ENCODE measurements at places on chromosomes 16 and 17.

DNA sequence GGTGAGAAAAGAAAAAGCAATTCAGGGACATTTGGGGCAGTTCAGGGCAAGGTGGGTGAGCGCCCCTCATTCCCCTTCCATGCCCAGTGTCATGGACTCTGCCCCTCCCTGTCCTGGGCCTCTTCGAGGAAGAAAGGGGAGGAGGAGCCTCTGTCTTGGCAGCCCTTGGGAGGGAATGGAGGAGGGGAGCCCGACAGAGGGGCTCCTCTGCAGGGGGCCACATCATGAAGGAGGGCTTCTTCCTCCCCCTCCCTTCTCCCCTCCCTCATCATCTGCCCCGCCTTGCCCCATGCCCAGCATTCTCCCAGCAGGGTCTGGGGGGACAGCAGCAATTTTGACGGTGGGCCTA, 33.2 kb upstream of the TAC4 start:
- no peak for DNase-seq
- no peaks in the 10 kb centered on the region for H3K4me1 ChIP-seq
- no peaks in the 10 kb centered on the region for H3K36me3 ChIP-seq

DNA sequence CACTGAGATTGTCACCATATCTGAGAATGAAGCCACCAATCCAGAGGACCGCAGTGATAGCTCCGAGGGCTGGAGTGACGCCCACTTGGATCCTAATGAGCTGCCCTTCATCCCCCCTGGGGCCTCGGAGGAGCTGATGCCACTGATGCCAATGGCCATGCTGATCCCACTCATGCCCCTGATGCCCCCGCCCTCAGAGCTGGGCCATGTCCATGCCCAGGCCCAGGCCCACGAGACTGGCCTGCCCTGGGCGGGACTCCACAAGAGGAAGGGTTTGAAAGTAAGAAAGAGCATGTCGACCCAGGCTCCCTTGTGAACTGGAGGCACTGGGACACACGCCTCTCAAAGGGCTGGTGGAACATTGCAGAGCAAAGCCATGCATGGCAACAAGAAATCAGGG, 2.0 kb downstream of the SPPL2C start:
- no peak overlapping the region for H3K27ac ChIP-seq
- no peaks in the 10 kb centered on the region for H3K4me1 ChIP-seq
- DNase-seq, result peak; percentile 47
- no peaks in the 10 kb centered on the region for H3K27me3 ChIP-seq

DNA sequence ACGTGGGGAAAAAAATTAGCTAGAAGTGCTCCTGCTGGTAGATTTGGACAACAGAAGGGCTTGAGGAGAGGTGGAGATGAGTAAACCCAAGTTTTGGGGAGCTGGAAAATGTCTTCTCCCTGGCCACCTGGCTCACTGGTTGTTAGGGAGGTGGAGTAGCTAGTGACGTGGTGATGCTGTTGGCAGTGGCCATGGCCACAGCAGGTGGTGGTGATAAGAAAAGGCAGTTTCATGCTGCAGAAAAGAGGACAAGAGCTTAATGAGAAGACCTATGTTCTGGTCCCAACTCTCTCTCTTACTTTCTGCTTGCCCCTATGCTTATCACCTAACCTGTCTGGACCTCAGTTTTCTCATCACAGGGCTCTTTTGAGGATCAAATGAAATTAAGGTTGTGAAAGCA, 223.5 kb upstream of the N4BP1 start:
- no peak overlapping the region for H3K27ac ChIP-seq
- no peaks in the 10 kb centered on the region for H3K4me1 ChIP-seq
- no peaks in the 10 kb centered on the region for H3K27me3 ChIP-seq
- DNase-seq, result no peak
- H3K4me3 ChIP-seq, result no peak overlapping the region

DNA sequence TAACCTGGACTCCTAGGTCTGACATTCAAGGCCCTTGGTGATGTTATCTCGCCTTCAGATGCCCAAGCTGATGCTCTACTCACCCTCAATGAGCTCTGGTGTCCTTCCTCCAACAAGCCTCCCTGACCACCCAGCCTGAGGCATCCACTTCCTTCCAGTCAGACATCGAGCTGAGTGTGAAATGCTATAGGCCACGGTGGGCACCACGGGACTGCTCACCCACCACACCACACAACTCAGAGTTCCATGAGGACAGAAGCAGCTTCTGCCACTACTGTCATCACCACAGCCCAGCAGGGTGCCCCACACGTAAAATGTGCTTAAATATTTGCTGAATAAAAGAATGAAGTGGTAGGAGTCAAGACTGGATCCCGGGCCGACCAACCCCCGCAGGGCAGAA, 12.0 kb downstream of the CREBBP start:
- H3K27me3 ChIP-seq, result no peaks in the 10 kb centered on the region
- no peaks in the 10 kb centered on the region for H3K36me3 ChIP-seq
- H3K27ac ChIP-seq, result no peak overlapping the region

DNA sequence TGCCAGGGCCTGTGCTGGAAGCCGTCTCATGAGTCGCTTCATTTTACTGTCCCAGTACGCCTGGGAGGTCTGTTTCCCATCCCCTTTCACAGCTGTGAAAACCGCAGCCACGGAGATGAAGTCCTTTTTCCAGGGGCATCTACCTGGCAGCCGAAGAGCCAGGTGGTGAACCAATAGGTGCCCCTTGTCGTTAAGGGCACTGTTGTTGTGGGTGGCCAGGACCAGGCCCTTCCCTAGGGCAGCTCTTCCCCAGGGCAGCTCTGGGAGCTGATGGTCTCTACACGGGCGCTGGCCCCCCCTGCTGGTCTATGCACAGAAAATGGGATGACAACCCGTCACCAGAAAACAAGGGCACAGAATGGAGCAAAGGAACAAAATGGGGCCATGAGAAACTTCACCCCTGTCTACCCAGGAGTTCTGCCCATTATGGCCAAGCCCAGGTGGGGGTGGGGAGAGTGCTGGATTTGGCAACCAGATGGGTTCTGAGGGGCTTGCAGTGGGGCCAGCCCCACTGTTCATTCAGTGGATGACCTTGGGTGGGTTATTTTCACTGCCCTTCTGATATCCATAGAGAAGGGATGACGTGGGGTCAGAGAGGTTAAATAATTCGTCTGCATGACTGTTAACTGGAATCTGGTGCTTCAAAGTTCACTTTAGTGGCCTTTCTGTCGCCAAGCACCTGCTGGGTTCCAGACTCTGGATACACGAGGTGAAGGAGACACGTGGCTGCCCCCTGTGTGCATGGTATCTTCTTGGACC, 11.5 kb downstream of the RMI2 start:
- peaks cover 26% of the 10 kb centered on the region for H3K4me1 ChIP-seq
- H3K36me3 ChIP-seq, result no peaks in the 10 kb centered on the region
- no peak overlapping the region for H3K4me3 ChIP-seq
- H3K27me3 ChIP-seq, result no peaks in the 10 kb centered on the region

DNA sequence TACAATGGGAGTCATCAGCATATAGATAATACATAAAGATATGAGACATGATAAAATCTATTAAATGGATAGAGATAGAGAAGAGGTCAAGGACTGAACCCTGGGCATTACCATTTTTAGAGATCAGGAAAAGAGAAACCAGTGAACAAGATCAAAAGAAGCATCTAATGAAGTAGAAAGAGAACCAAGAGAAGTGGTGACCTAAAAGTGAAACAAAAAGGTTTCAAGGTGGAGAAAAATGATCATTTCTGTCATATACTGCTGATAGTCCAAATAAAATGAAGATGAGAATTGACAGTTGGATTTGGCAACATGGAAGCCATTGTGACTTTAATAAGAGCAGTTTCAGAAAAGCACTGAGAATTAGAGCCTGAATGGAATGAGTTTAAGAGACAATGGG, 165.1 kb downstream of the PPM1E start:
- no peak overlapping the region for H3K4me3 ChIP-seq
- peaks cover 6% of the 10 kb centered on the region for H3K27me3 ChIP-seq

DNA sequence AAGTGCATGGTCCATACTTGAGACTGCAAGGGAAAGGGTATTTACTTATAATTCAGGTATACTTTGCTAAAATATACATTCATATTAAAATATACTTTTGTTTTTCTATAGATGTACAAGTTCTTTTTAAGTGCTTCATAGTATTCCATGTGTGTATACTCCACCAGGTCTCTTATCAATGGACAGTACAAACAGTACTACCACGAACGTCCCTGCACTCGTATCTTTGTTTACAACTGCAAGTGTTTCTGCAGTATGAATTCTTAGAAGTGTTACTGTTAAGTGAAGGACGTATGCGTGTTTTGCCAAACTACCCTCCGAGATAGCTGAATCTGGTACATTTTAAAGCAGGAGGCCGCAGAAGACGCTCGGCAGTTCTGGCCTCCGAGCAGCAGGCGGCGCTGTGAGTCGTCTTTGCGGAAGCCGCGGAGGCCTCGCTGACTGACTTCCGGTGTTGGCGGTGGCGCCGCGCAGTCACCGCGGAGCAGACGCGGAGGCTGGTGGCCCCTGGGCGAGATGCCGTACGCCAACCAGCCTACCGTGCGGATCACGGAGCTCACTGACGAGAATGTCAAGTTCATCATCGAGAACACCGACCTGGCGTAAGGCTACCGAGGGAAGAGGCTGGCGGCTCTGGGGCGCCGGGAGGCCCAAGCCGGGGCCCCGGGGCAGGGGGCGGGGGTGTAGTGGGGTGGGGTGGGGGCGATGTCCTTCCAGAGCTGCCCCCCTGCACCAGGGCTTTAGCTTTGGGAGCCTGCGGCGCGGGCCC, at the start of gene POLR2C:
Gene POLR2C, plus strand, starts transcription at position 471 of the 769 bp plus-strand sequence. Its CDS starts 46 bp downstream, at position 517.
- H3K4me3 ChIP-seq, result peak within 1 kb of the TSS; percentile 49
- no peaks in the 10 kb centered on the region for H3K27me3 ChIP-seq
- H3K36me3 ChIP-seq, result peaks cover 62% of the 10 kb centered on the region
- peak within 1 kb of the TSS; percentile 18 for H3K27ac ChIP-seq
- peak; percentile 86 for DNase-seq

- H3K36me3 ChIP-seq, result no peaks in the 10 kb centered on the region
- DNase-seq, result no peak
- H3K27ac ChIP-seq, result no peak within 1 kb of the TSS
- no peaks in the 10 kb centered on the region for H3K27me3 ChIP-seq
- no peak within 1 kb of the TSS for H3K4me3 ChIP-seq
Observed at GRCh38 chr16:10817963-10818941, at the start of gene TVP23A. TVP23A (minus strand) TSS chr16:10818794; CDS start chr16:10818493, 301 bp downstream.

GRCh38 chr16:84186685-84187437, at the start of gene TAF1C:
TAF1C (minus strand) TSS chr16:84187057; CDS start chr16:84184988, 2,069 bp downstream.
- no peak within 1 kb of the TSS for H3K27ac ChIP-seq
- no peaks in the 10 kb centered on the region for H3K4me1 ChIP-seq
- peaks cover 27% of the 10 kb centered on the region for H3K36me3 ChIP-seq
- peak; percentile 79 for DNase-seq

- peaks cover 4% of the 10 kb centered on the region for H3K4me1 ChIP-seq
- peak overlapping the region; percentile 41 for H3K4me3 ChIP-seq
- H3K36me3 ChIP-seq, result no peaks in the 10 kb centered on the region
- peaks cover 17% of the 10 kb centered on the region for H3K27me3 ChIP-seq
- H3K27ac ChIP-seq, result no peak overlapping the region
Observed at GRCh38 chr17:43907998-43908721, 824 bp upstream of the MPP2 start.

DNA sequence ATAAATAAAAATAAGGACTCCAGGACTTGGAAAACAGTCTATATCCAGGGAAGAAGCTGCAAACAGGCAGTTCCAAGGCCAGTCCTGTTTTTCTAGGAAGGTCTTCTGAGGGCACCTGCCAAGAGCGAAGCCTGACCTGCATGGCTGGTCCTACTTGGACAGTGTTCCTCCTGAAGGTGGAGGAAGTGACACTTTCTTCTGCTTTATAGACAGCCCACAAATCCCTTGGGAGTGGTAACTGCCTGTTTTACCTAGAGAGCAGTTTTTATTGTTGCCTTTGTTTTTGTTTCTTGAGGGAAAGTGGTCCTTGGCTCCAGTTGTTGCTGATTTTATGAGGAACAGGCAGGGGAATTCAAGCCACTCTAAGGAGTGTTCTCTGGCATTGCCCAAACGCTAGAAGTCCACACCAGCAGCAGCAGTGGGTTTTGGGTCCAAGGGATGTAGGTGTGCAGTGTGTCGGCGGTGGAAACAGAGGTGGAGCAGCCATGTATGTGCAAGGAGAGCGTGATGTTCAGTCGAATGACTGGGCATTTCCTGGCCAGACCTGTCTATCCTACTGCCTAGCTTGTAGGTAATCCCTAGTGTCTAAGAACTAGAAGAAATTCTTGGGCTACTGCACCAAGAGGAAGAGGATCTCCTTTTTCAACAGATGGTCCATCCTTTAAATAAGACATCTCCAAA, 35.3 kb downstream of the LDHD start:
- H3K36me3 ChIP-seq, result no peaks in the 10 kb centered on the region
- no peak overlapping the region for H3K4me3 ChIP-seq
- peaks cover 13% of the 10 kb centered on the region for H3K4me1 ChIP-seq

GRCh38 chr16:51114382-51114781, 36.7 kb downstream of the SALL1 start:
- no peak for DNase-seq
- no peak overlapping the region for H3K27ac ChIP-seq
- no peaks in the 10 kb centered on the region for H3K4me1 ChIP-seq

DNA sequence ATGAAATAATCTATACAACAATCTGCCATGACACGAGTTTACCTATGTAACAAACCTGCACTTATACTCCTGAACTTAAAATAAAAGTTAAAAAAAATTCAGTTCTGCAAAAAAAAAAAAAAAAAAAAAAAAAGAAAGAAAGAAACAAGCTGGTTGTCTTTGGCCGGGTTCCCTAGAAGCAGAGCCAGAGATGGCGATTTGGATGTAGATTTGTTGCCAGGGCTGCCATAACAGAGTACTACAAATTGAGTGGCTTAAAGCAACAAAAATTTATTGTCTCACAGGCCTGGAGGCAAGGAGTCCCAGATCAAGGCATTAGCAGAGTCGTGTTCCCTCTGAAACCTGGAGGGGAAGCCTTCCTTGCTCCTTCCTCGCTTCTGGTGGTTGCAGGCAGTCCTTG, 20.4 kb downstream of the SYT17 start:
- DNase-seq, result no peak
- H3K4me1 ChIP-seq, result peaks cover 22% of the 10 kb centered on the region
- H3K27ac ChIP-seq, result no peak overlapping the region
- no peaks in the 10 kb centered on the region for H3K36me3 ChIP-seq
- H3K27me3 ChIP-seq, result no peaks in the 10 kb centered on the region

GRCh38 chr17:42038221-42038973, 12.0 kb downstream of the C17orf113 start:
- H3K27me3 ChIP-seq, result no peaks in the 10 kb centered on the region
- H3K4me3 ChIP-seq, result no peak overlapping the region
- peaks cover 4% of the 10 kb centered on the region for H3K4me1 ChIP-seq
- DNase-seq, result no peak

DNA sequence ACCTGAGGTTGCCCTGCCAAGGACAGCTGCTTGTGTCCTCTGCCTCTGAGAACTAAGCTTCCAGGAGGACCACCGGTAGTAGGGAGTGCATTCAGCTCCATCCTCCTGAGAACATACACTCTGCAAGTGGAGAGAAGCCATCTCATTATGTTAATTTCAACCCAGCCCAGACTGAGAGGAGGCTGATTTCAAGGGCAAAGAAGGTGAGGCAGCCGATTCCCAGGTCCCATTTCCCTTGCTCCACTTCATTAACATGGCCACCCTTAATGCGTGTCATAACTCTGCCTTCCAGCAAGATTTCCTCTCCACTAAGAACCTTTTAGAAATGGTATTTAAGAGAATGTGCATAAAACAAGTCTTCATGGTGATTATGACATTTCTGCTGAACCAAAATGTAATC, 72.5 kb downstream of the CDH13 start:
- no peak overlapping the region for H3K4me3 ChIP-seq
- peak overlapping the region; percentile 45 for H3K27ac ChIP-seq
- H3K4me1 ChIP-seq, result peaks cover 30% of the 10 kb centered on the region
- DNase-seq, result no peak

- 0 out of 2 replicates have a peak, but pooled peaks cover 7% of the 10 kb centered on the region for H3K36me3 ChIP-seq
- no peak for DNase-seq
- peaks cover 14% of the 10 kb centered on the region for H3K4me1 ChIP-seq
- H3K4me3 ChIP-seq, result no peak overlapping the region
Observed at GRCh38 chr17:46722662-46723285, 95.7 kb downstream of the WNT3 start.

- no peaks in the 10 kb centered on the region for H3K4me1 ChIP-seq
- no peak for DNase-seq
- no peak within 1 kb of the TSS for H3K27ac ChIP-seq
- peaks cover 38% of the 10 kb centered on the region for H3K27me3 ChIP-seq
Observed at GRCh38 chr16:88638323-88639230, at the start of gene IL17C. IL17C (plus strand) TSS chr16:88638572; CDS start chr16:88638642, 70 bp downstream.
